ENCODE measurements at places on chromosomes 6 and 20.

- H3K4me1 ChIP-seq, result peaks cover 27% of the 10 kb centered on the region
- H3K27ac ChIP-seq, result no peak overlapping the region
- no peaks in the 10 kb centered on the region for H3K27me3 ChIP-seq
Measured at GRCh38 chr6:75296811-75297779, 12.5 kb upstream of the TMEM30A start.

DNA sequence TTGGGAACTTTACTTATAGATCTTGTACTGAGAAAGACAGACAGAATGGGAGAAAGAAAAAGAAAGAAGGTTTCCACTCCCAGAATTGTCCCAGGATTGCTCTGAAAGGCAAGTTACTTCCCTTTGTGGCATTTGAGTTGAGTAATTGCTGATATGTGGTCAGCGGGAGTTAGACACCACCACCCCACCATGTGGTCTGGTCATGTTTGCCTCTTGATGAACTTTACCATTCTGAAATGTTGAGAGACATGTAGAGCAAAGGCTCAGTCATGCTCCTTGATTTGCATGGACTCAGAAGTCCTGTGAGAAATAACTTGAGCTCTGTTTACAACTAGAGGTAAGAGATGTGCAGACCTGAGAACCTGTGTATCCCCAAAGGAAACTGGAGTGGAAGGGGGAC lies 17.1 kb downstream of the TCF21 start:
- H3K4me3 ChIP-seq, result no peak overlapping the region
- H3K27ac ChIP-seq, result no peak overlapping the region
- no peaks in the 10 kb centered on the region for H3K36me3 ChIP-seq
- no peak for DNase-seq
- H3K27me3 ChIP-seq, result no peaks in the 10 kb centered on the region
- H3K4me1 ChIP-seq, result no peaks in the 10 kb centered on the region

- no peak overlapping the region for H3K27ac ChIP-seq
- H3K36me3 ChIP-seq, result no peaks in the 10 kb centered on the region
- no peaks in the 10 kb centered on the region for H3K4me1 ChIP-seq
- H3K27me3 ChIP-seq, result no peaks in the 10 kb centered on the region
- no peak overlapping the region for H3K4me3 ChIP-seq
- peak; percentile 12 for DNase-seq
Measured at GRCh38 chr20:13458860-13459451, 179.8 kb downstream of the TASP1 start.

GRCh38 chr6:108686896-108687295 lies 126.2 kb downstream of the FOXO3 start:
- no peak overlapping the region for H3K4me3 ChIP-seq
- DNase-seq, result no peak
- peaks cover 8% of the 10 kb centered on the region for H3K36me3 ChIP-seq
- H3K27ac ChIP-seq, result peak overlapping the region; percentile 97
- H3K27me3 ChIP-seq, result no peaks in the 10 kb centered on the region

- H3K36me3 ChIP-seq, result no peaks in the 10 kb centered on the region
- H3K27ac ChIP-seq, result peak overlapping the region; percentile 97
- peak; percentile 32 for DNase-seq
- H3K4me3 ChIP-seq, result peak overlapping the region; percentile 69
- H3K4me1 ChIP-seq, result peaks cover 24% of the 10 kb centered on the region
Measured at GRCh38 chr6:128519132-128519930, 1.1 kb downstream of the PTPRK start.

- H3K4me3 ChIP-seq, result no peak overlapping the region
- DNase-seq, result no peak
- H3K36me3 ChIP-seq, result no peaks in the 10 kb centered on the region
- H3K27ac ChIP-seq, result no peak overlapping the region
- no peaks in the 10 kb centered on the region for H3K4me1 ChIP-seq
Measured at GRCh38 chr6:154522576-154522975, 12.1 kb upstream of the CNKSR3 start.

- DNase-seq, result no peak
- no peak overlapping the region for H3K4me3 ChIP-seq
- peaks cover 26% of the 10 kb centered on the region for H3K4me1 ChIP-seq
- H3K27ac ChIP-seq, result no peak overlapping the region
- no peaks in the 10 kb centered on the region for H3K36me3 ChIP-seq
Measured at GRCh38 chr6:161011492-161012480, 20.2 kb downstream of the MAP3K4 start.
